ENCODE measurements at places on chromosomes 12 and 14.

DNA sequence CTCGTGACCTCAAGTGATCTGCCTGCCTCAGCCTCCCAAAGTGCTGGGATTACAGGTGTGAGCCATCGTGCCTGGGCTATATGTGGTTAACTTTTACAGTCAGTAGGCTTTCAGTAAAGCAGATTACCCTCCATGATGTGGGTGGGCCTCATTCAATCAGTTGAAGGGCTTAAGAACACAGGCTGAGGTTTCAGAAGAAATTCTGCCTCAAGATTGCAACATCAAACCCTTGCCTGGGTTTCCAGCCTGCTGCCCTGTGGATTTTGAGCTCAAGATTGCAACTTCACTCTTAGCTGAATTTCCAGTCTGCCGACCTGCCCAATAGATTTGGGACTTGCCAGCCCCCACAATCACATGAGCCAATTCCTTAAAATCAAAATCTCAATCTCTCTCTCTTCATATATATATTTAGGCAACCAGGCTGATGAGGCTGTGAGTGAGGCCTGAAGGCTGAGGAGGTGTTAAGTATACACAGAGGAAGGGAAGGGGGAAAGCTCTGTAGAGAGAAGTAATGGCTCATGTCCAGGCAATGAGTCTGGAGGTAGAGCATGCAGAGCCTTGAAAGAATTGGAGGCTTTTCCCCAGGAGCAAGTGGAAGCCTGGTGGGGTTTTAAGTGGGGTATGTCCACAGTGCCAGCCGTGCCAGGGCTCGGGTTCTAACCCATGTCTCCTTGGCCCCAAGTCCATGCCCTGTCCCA, 33.3 kb upstream of the ACTN1 start:
- no peak for DNase-seq

- no peak for DNase-seq
Observed at GRCh38 chr12:109418848-109419480, 58.1 kb downstream of the KCTD10 start.

GRCh38 chr12:6542209-6543009, 8.1 kb downstream of the GAPDH start:
- DNase-seq = no peak

GRCh38 chr12:54521293-54522060, 23.9 kb downstream of the NCKAP1L start:
- DNase-seq = no peak

DNA sequence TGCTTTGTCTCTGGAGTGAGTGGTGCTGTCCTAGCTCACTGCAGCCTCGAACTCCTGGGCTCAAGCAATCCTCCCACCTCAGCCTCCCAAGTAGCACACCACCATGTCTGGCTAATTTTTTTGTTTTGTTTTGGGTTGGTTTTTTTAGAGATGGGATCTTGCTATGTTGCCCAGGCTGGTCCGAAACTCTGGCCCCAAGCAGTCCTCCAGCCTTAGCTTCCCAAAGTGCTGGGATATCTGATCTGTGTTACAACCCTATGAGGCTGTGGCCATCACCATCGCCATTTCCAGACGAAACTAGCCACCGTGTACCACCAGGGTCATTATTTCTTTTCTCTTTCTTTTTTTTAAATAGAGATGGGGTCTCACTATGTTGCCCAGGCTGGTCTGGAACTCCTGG, 2.6 kb downstream of the IL31 start:
- no peak for DNase-seq

GRCh38 chr14:66104486-66104885, 381.7 kb upstream of the CCDC196 start:
- no peak for DNase-seq

DNA sequence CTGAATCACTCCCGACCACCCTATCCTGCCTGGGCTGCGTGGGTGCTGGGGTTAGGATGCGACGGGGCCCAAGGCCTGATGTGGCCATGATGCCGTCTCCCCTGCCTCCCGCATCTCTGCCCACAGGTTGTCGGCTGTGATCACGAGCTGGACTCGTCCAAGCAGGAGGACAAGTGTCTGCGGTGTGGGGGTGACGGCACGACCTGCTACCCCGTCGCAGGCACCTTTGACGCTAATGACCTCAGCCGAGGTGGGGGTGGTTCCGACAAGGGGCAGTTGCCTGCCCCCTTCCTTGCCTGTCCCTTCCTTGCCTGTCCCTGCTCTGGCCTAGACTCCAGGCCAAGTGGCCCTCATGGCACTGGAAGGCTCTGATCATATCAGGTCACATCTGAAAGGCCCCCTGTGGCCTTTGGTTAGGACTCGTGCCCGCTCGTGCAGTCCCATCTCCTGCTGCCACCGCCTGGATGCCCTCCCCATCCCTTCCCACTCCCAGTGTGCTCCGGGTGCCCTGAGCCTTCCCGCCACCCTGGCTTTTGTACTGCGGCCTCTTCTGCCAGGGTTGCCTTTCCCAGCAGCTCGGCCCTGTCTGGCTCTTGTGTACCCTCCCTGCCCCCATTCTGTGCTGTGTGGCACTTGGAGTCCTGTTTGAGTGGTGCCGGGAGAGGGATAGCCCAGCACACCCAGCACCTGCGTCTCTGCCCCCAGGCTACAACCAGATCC, 13.6 kb downstream of the PAPLN start:
- DNase-seq = no peak

- DNase-seq = no peak
Observed at GRCh38 chr12:123278101-123278627, 6.5 kb upstream of the CDK2AP1 start.

- DNase-seq = no peak
Observed at GRCh38 chr12:118327391-118327790, 45.3 kb downstream of the TAOK3 start.

Measured in activated CD4-positive, alpha-beta T cell treated with anti-CD3 and anti-CD28 coated beads, Interleukin-2, amount 50 U/mL, for 24 hours (primary cell).